ENCODE measurements at places on chromosomes 13 and 19.
A peak's percentile ranks its signal among the peaks of the same experiment; 100 is the strongest.

- no peak for DNase-seq
Measured at GRCh38 chr19:34269081-34269480, 14.7 kb downstream of the GARRE1 start.

- no peak for DNase-seq
Measured at GRCh38 chr13:80058626-80059025, 282.3 kb downstream of the SPRY2 start.

- no peak for DNase-seq
Measured at GRCh38 chr19:53775524-53775923, 48.6 kb downstream of the NLRP12 start.

- peak; percentile 44 for DNase-seq
Measured at GRCh38 chr19:547836-548720, 4.2 kb downstream of the GZMM start.

GRCh38 chr13:41780715-41781706 is 179.9 kb downstream of the VWA8 start:
- DNase-seq = no peak

- DNase-seq = peak; percentile 60
Measured at GRCh38 chr19:16476401-16476800, 4.6 kb upstream of the EPS15L1 start.

GRCh38 chr13:50104493-50104892 is 89.2 kb downstream of the KCNRG start:
- no peak for DNase-seq

- DNase-seq = peak; percentile 92
Measured at GRCh38 chr19:49929121-49929610, at the start of the genes ATF5 and NUP62. Gene ATF5, plus strand, starts transcription at chr19:49929205. Its CDS starts 1,646 bp downstream, at chr19:49930851. Gene NUP62, minus strand, starts transcription at chr19:49929504. Its CDS starts 19,697 bp downstream, at chr19:49909807.

GRCh38 chr13:25541434-25542123 is 169.8 kb downstream of the ATP8A2 start:
- DNase-seq = no peak

- DNase-seq = peak; percentile 53
Measured at GRCh38 chr13:40922437-40923040, 96.6 kb downstream of the ELF1 start.

DNA sequence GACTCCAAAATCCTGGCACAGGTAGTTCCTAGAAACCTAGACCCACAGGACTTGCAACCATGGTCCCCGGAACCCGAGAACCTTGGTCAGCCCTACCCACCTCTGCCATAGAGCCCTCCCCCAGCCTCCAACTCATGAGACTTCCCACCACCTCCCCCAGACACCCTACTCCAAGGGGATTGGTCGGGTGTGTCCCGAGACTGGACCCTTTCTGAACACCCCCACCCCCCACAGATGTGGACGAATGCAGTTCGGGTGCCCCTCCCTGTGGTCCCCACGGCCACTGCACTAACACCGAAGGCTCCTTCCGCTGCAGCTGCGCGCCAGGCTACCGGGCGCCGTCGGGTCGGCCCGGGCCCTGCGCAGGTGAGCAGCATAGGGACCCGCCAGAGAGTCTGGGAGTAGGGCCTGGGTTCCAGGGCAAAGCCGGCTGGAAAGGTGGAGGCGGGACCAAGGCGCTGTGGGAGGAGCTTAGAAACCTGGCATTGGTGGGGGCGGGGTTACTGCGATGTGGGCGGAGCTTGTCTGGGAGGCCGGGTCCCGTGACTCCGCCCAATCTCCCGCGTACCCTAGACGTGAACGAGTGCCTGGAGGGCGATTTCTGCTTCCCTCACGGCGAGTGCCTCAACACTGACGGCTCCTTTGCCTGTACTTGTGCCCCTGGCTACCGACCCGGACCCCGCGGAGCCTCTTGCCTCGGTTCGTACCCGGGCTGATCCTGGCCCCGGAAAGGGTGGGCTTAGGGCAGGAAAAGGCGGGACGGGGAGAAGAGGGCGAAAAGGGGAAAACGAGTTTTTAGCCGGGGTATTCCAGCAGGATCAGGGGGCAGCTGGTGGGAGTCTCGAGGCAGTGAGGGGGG is 11.9 kb downstream of the LTBP4 start:
- DNase-seq = peak; percentile 97

DNA sequence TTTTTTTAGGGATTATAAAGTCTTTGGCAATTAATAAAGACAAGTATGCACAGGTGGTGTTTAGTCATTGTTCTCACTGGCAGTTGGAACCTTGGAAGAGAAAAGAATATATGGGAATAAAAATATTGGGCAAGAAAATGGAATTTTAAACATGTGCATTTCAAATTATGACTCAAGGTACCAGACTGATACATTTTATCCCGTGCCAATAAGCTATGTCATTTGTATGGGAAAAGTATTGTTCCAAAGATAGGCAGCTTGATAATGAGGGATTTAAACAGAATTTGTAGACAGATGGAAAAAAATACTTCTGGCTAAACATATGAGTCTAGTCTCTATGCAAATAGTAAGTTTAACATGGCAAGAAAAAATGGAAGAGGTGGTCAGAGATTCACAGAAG is 169.5 kb upstream of the UFM1 start:
- no peak for DNase-seq

GRCh38 chr13:80979035-80979641 is 638.2 kb upstream of the SPRY2 start:
- peak; percentile 69 for DNase-seq

DNA sequence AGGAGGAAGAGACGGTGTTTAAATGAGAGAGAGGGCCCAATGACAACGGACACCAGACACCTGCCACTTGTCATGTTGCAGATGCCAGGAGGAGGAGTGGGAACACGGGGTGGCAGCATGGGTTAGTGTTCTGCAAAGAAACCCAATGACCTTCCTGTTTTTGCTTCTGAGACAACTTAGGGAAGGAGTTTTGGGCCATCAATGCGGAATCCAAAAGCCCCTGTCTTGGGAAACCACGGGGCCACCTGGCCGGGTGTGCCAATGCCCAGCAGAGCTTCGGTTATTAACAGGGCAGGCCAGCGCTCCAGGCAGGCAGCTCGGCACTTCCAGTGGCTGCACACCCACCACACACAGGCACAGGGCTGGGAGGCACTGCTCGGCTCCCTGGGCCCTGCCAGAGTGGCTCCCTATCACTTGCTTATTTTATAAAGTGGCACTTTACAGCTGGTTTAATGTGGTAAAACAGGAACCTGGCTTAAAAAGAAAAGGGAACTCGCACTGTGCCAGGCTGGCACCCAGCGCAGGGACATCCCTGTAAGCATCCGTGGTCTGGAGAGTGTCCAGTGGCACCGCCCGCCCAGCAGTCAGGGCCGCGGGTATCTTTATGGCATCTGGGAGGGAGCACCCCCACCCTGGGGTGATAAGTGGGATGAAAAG is 19.1 kb downstream of the ELL start:
- no peak for DNase-seq

DNA sequence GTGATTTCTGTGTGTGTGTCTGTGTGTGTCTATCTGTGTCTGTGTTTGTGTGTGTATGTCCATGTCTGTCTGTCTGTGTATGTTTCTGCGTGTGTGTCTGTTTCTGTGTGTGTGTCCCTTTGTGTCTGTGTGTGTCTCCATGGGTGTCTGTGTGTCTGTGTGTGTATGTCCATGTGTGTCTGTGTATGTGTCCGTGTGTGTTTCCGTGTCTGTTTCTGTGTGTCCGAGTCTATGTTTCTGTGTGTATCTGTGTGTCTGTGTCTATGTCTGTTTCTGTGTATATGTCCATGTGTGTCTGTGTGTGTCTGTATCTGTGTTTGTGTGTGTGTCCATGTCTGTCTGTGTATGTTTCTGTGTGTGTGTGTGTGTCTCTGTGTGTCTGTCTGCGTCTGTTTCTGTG is 276.3 kb upstream of the SOX1 start:
- no peak for DNase-seq

GRCh38 chr13:25203127-25203740 is 31.1 kb upstream of the AMER2 start:
- peak; percentile 56 for DNase-seq

- DNase-seq = no peak
Measured at GRCh38 chr19:19059837-19060611, 3.8 kb upstream of the SLC25A42 start.

- peak; percentile 82 for DNase-seq
Measured at GRCh38 chr19:43639519-43640423, at the start of gene CADM4. Gene CADM4, minus strand, starts transcription at chr19:43639850. Its CDS starts 60 bp downstream, at chr19:43639790.

GRCh38 chr19:11451871-11452619 is 16.6 kb downstream of the PRKCSH start:
- peak; percentile 66 for DNase-seq

DNA sequence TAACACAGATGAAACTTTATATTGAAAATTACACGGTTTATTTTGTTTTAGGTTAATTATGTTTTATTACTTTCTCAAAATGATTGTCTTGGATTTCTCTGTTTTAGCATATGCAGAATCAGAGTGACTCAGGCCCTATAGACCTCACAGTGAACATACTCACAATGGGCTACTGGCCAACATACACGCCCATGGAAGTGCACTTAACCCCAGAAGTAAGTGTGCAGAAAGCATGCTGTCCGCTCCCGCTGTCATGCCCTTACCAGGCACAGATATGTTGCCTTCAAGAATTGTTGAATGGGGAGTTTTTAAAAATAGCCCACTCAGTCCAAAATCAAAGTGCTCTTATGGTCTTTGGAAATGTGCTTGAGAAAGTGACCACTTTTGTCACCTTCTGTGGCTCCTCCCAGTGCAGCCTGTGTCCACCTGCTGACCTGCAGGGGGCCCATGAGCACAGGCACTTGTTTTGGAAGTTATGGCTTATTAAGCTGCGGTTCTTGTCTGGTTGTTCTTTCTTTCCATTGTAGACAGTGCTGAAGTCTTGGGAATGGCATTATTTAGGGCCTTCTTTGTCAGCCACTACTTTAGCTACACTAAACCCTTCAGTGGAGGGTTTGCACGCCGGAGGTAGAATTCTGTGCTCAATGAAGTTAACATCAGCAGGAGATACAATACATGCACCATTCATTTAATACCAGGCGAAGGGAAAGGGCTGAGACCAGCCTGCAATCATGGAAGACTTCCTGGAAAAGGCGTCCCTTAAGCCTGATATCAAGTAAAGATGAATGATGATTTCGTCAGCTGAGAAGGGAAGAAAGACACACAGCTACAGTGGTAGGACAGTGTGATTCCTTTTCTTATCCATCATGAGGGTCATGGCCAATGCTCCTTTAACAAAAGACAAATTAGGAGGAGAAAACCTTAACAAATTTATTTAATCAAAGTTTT is 36.7 kb downstream of the CUL4A start:
- DNase-seq = no peak

DNA sequence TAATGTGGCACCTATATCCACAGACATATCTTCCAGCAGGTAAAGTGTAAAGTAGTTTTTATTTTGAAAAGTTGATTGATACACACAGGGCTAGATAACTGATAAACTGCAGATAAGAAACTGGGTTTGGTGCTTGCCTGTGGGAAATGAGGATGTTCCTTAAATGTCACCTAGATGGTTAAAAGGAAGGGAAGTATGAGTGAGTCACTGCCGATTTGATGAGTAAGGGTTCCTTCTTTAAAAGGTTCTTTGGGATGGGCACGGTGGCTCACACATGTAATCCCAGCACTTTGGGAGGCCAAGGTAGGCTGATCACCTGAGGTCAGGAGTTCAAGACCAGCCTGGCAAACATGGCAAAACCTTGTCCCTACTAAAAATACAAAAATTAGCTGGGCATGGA is 73.8 kb upstream of the FRY start:
- no peak for DNase-seq

- peak; percentile 44 for DNase-seq
Measured at GRCh38 chr19:45400192-45400591, 4.7 kb downstream of the PPP1R13L start.

GRCh38 chr19:35903550-35904179 is 1.3 kb downstream of the HCST start:
- DNase-seq = peak; percentile 92

DNA sequence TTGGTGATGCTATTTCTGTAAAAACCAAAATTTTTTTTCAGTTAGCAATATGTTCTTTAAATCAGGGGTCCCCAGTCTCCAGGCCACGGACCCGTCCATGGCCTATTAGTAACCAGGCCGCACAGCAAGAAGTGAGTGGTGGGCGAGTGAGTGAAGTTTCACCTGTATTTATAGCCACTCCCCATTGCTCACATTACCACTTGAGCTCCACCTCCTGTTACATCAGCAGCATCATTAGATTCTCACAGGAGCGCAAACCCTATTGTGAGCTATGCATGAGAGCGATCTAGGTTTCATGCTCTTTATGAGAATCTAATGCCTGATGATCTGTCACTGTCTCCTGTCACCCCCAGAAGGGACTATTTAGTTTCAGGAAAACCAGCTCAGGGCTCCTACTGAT is 58.9 kb upstream of the SLC7A1 start:
- DNase-seq = no peak

DNA sequence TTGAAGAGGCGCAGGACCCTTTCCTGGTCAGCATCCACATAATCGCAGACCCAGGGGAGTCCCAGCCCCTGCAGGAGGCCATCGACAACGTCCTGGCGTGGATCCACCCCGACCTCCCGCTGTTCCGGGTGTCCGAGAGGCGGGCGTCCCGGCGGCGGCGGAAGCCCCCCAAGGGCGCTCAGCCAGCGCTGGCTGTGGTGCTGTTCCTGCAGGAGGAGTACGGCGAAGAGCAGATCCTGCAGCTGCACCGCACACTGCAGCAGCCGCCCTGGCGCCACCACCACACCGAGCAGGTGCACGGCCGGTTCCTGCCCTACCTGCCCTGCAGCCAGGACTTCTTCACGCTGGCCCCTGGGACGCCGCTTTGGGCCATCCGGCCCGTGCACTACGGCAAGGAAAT is 29.3 kb downstream of the FAM124A start:
- peak; percentile 29 for DNase-seq

DNA sequence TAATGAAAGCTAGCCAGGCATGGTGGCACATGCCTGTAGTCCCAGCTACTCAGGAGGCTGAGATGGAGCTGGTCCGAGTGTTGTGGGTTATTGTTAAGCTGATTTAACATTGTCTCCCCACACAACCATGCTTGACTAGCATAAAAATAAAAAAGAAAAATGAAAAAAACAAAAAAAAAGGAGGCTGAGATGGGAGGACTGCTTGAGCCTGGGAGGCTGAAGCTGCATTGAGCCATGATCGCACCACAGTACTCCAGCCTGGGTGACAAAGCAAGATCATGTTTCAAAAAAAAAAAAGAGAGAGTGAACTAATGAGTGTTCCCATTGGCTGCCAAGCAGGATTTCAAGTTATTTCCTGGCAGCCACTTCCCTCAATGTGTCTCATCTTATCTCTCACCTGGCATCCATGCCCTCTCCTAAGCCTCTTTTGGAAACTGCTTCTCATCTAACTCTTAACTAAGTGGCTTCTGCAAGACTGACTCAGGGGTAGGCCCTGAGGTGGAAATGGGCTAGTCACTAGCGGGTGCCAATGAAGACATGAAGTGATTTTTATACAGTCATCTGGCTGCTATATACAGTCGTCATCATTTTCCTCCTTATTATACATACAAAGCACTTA is 4.9 kb downstream of the THAP8 start:
- DNase-seq = no peak
